CD4-positive, alpha-beta T cell treated with Interleukin-1 beta for 1 hour (primary cell): ENCODE measurements at places on chromosomes 6 and 20.

GRCh38 chr6:93823489-93823888 lies 404.1 kb upstream of the EPHA7 start:
- DNase-seq: no peak

GRCh38 chr20:25281541-25281991 lies 33.7 kb downstream of the PYGB start:
- DNase-seq: no peak

DNA sequence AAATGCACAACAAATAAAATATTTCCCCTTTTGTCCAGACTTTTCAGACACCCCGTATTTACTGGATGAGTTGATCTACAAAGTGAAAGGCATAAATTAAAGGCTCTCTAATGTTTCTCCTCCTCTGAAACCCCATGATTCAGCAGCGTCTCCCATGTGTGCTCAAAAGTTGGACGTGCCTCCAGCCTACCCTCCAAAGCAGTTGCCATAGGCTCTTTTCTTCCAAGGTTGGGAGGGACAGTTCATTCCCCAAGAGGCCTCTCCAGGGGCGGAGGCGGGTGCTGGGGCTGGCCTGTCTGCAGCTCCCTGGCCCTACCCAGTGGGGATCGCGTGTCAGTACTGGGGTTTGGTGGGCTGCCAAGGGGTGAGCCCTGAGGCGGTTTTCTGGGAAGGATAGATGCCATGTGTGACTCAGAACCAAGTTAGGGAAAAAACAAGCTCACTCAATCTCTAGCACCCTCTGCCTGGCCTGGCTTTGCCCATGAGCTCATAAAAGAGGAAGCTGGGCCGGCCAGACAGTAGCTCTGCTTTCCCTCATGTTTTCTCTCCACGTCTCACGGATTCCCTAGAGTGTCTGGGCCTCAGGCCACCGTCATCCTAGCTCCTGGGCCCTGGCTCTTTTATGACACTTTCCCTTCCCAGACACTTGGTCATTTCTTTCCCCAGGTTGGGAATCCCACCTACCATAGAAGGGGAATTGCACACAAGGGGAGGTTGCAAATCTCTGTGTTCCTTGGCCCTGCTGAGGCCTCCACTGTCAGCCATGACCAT lies 8.0 kb upstream of the IER3 start:
- DNase-seq: peak; percentile 52

DNA sequence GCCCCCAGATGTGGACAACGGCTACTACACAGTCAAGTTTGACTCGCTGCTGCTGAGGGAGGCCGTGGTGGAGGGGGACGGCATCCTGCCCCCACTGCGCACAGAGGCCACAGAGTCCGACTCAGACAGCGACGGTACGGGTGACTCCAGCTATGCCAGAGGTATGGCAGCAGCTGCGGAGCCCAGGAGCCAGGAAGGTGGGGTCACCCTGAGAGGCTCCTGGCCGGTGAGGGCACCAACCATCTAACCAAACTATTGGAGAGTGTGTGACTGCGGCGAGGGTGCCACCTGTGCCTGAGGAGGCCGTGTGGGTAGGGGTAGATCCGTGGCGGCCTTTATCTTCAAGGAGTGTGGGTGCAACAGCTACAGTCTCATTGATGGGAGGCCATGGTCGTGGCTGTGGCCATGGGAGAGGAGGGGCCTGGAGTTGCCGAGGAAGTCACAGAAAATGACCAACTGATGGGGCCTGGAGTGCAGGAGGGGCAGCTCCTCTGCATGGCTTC lies 2.8 kb upstream of the LIME1 start:
- DNase-seq: no peak

DNA sequence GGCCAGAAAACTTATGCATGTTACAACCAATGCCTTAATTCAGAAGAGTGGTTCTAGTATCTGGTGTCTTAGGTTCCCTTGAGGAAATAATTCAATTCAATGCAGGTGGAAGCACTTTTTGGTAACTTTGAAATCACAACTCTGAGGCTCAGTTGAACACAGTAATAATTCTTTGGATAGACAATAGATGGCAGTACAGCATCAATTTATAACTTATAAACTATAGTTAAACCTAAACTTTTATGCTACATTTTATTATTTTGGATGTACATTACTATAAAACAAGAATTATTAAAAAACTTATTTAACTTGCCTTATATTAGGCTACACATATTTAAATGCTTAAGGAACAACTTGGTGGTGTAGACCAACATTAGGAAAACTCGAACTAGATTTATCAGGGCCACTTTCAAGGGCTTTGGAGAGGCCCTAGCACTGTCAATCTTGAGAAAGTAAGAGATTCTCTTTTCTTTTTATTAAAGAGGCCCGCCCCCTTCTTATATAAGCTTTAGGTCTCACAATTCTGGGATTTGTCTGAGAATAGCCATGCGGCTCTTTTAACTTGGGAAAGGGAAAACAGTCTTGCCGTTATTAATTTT lies 85.9 kb downstream of the CRYBG1 start:
- no peak for DNase-seq

- no peak for DNase-seq
Measured at GRCh38 chr20:21515300-21516179, 1.7 kb upstream of the NKX2-2 start.

- no peak for DNase-seq
Measured at GRCh38 chr6:151661928-151662327, 145.6 kb upstream of the ESR1 start.

GRCh38 chr6:20715135-20715806 lies 181.0 kb downstream of the CDKAL1 start:
- no peak for DNase-seq

DNA sequence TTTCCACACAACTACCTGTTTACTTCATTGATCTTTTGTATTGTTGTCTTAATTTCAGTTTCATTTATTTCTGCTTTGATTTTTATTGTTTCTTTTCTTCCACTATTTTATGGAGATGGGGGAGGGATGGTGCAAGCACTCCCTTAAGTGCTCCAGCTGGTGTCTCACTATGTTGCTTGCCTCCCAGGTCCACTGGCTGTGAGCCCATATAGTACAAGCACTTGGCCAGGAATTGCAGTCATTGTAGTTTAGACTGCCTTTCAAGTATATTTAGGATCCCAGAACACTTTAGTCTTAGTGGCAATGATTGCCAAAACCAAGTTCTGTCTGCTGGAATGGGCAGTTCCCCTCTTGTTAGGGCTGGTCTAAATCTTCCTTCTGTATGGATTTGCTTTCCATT lies 34.9 kb upstream of the MAN1A1 start:
- no peak for DNase-seq

GRCh38 chr20:43736588-43737158 lies 9.9 kb upstream of the GTSF1L start:
- peak; percentile 24 for DNase-seq

GRCh38 chr20:31705598-31706597 lies 16.8 kb downstream of the BCL2L1 start:
- no peak for DNase-seq

GRCh38 chr6:15791448-15792181 lies 128.8 kb upstream of the DTNBP1 start:
- DNase-seq: no peak

DNA sequence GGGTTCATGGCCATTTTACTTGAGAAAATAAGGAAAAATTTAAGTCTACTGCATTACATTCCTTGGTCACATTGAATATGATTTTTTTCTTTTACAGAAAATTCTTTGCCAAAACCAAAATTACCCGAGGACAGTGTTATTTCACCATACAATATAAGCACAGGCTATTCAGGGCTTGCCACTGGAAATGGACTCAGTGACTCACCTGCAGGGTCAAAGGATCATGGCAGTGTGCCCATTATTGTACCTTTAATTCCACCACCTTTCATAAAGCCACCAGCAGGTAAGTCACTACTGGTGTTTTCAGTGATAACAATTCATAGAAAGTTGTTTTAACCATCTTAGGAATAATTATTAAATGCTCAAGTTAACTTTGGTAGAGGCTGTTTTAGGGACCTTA lies 16.2 kb downstream of the SOBP start:
- no peak for DNase-seq

GRCh38 chr6:13260101-13260598 lies 68.2 kb downstream of the TBC1D7 start:
- DNase-seq: no peak

- DNase-seq: no peak
Measured at GRCh38 chr6:33198853-33199436, 1.5 kb downstream of the RXRB start.

DNA sequence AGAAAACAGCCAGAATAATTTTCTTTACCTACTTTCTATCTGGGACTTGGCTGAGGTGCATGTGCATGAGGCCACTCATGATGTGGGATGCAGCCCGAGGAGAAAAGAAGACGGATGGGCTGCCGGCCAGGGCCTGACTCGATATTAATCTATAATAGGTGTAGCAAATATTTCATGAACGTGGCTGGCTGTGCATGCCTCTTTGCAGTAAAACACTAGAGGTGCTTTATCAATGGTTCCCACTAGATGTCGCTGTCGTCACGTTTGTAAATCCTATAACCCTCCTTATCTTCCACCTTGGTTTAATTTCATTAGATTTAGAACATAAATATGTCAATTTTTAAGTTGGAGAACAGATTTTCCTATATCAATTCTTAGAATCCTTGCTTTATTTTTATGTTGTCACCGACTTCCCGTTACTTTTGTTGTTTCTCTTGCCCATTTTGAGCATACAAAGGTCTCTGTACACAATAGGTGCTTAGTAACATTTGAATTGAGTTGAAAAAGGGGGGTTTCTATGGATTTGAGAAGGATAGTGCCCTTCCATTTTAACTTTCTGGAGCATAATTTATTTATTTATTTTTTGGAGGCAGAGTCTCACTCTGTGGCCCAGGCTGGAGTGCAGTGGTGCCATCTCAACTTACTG lies 19.6 kb upstream of the FERMT1 start:
- peak; percentile 20 for DNase-seq

DNA sequence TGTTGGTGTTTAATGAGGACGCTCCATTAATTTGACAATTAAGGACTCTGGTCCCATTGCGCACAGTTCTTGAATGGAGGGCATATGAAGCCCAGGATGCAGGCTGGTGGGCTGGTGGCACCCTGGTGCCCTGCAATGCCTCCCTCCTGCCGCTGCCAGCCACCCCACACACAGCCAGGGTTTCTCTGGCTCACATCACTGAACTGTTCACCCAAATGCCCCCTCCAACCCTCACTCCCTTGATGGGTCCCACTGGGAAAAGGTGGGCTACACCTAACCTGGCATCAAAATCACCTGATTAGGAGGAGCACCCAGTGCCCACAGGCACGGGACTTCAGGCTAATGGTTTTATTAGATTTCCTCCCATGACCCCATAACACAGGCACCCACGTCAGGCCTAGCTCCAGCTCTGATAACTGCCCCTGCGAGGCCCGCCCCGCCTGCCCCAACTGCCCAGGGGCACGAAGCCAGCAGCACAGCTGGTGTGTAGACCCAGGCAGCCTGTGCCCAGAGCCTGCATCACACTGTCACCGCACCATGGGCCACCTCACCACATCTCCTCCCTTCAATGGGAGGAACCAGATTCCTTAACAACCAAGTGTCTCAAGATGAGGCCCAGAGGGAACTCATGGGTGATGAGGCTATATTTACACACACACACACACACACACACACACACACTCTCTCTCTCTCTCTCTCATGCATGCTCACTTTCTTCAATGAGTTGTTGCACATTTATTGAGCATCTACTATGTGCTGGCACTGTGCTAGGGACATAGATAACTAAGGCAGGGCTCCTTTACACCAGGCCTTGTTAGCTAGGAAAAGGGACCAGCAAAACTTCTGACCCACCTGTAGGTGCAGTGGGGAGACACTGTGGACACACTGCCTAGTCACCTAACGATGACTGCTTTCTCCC lies 107.3 kb downstream of the NOL4L start:
- DNase-seq: no peak

- DNase-seq: no peak
Measured at GRCh38 chr6:113539623-113540022, 317.5 kb upstream of the MARCKS start.

DNA sequence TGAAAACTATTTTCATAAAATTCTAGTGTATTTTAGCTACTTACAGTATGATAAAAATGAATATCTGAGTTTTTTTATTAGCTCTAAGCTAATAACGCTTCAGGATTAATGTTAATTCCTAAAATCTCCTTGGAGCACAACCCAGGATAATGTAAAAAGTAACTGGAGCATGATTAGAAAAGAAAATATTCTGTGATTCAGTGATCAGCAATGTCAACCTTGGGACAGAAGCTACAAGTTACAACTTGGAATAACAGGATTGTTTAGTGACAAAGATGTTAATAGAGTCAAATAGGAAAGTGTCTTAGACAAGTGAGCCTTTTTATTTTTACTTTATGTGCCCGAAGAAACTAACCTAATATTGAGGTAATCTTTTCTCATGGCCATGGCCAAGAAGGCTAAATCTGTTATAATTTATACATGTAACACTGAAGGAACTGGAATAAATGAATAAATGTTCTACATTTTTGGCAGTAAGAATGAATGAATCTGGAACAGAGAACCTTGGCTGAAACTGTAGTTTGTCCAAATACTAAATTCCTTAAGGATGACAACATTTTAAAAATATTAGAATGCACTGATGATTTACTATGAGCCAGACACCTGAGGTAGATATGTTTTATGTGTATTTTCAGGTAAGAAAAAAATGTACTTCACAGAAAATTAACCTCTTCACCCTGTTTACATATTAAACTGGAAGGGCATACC lies 994.0 kb downstream of the GRIK2 start:
- DNase-seq: no peak
